ENCODE measurements at places on chromosomes 13 and 19. TPM values are rescaled to one million over a fixed set of nuclear protein-coding genes. Genes with fewer than 3 reads are reported as not detected.

The TNFRSF19 gene
- total RNA-seq: not detected

The ELSPBP1 gene
- not detected for total RNA-seq

DNA sequence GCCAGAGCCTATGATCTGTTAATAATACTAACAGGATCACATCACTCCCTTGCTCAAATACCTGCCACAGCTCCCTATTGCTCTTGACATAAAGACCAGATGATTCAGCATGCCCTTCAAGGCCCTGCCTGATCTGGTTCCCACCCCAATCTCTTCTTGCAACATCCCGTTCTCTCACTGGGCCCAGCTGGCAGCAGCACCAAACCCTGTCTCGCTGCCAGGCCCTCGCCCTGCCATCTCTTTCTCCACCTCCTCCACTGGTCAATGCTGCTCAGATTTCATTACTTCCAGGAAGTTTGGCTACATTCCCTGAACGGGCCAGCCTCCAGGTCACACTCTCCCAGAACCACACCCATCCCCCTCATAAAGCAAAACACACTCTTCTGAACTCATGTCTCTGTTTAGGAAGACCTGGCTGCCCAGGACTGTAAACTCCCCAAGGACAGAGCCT lies 8.6 kb upstream of the BCAT2 start:
- no peak for DNase-seq

The CCDC194 gene
- 1.3 TPM for total RNA-seq

GRCh38 chr13:85698256-85698655 lies 101.0 kb downstream of the SLITRK6 start:
- no peak for DNase-seq

- DNase-seq: peak; percentile 19
Measured at GRCh38 chr19:13396250-13397080, 109.8 kb downstream of the CACNA1A start.

DNA sequence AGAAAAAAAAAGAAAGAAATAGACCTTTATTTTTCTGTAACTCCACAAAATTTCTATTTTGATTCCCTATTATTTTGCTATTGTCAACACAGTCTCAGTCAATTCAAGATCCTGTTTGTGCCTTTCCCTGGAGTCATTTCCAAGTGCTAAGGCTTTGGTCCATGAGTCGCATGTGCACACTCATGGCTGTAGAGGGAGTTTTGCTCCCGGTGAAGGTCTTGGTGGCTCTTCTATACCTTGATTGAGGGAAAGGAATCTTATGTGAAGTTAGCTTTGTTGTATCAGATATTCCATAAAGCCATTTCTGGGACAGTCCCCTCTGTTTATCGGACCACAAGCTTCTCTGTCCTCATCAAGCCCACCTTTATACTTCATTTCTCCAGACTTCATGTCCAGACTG lies 58.7 kb upstream of the ALOX5AP start:
- DNase-seq: no peak

The ZNF723 gene
- not detected for total RNA-seq

- peak; percentile 46 for DNase-seq
Measured at GRCh38 chr13:110907951-110908898, 6.6 kb downstream of the ANKRD10 start.

- DNase-seq: peak; percentile 47
Measured at GRCh38 chr19:43782689-43783231, 2.0 kb upstream of the KCNN4 start.
